ENCODE measurements at places on chromosomes 4 and X.

GRCh38 chr4:38133711-38134480, 173.7 kb downstream of the PTTG2 start:
- no peak for DNase-seq

DNA sequence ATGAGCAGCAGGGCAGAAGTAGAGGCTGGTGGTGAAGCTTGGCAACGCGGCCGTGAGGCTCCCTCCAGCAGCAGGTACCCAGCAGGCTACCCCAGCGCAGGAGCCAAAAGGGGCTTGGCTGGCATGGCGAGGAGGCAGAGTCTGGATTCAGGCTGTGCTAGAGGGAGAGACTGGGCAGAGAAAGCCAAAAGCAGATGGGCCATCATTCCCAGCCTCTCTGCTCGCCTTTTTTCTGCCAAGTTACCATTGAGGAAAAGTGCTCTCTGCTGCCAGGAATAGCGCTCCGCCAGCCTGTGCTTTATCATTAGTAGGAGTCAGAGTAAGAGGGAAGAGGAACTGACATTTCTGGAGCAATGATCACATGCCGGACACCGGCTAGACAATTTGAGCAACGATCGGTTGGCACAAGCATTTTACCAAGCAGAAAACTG, 28.7 kb upstream of the MAP3K15 start:
- DNase-seq: no peak

GRCh38 chrX:72268597-72269365, 8.3 kb downstream of the RPS4X start:
- no peak for DNase-seq

GRCh38 chrX:120262859-120263708, 12.5 kb downstream of the ZBTB33 start:
- DNase-seq: no peak

- no peak for DNase-seq
These were observed 78.3 kb downstream of the FHDC1 start for GRCh38 chr4:153014460-153014859.

- no peak for DNase-seq
These were observed 73.9 kb downstream of the HDAC8 start for GRCh38 chrX:72498782-72499181.

DNA sequence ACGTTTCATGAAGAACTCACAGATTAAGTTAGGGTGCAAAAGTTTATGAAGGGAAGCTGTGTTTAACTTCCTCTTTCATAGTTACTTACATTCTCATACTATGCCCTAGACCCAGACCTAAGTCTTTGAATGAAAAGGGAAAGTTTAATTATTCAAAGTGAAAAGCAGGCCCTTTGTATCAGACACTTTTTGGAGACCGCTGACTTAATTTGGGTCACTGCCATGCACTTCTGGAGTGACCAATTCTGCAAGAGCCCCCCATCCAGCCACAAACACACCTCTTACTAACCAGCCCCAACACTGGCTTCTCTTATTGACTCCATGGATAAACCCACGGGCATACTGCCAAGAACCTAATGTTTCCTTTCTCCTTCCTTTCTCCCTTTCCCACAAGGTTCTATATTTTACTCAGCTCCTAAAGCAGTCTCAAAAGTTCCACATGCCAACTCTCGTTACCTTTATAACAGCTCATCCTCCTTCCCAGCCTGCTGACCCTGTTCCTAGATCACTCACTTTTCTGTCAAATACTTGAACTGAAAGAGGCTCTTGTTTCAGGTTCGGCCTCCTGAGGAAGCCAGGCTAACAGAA, 34.5 kb downstream of the ABCE1 start:
- no peak for DNase-seq

GRCh38 chrX:24243188-24243587, 70.7 kb downstream of the SUPT20HL2 start:
- no peak for DNase-seq

DNA sequence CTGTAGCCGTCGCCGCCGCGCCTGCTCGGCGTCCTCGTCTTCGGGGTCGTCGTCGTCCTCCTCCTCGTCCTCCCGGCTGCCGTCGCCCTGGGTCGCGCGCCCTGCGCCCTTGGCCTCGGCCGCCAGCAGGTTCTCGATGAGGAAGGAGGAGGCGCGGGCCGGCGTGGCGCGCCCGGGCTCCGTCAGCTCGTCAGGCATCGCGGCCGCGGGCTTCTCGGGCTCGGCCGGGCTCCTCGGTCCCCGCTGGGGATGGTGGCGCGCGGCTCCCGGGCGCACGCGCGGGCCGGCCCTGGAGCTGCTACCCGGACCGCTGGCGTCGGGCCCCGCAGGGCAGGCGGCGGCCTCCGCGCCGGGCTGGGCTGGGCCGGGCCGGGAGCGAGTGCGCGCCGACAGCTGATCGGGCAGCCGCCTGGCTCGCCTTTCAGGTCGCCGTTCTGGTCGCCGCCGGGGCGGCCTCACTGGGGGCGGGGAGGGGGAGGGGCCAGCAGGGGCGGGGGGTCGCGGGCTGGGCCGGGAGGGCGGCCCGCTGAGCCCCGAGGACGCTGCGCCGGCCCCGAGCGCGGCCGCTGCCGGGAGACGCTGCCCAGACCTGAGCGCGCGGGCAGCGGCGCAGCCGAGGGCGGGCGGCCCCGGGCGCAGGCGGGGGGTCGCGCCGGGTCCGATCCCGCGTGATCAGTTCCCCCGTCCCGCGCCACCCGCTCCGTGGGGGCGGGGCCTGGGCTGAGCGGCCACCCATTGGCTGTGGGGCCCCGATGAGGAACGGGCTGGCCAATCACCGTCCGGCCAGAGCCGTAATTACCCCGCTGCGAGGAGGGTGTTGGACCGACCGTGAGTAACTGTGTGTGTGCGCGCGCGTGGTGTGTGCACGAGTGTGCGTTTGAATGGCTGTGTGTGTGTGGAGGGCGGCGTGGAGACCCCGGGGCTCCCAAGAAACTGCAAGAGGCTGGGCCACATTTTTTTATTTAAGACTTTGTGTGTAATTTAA, at the start of gene HMX1:
TSS of gene HMX1 (minus strand) at position 423 of the 985 bp plus-strand sequence. CDS start at position 198, 225 bp downstream.
- peak; percentile 78 for DNase-seq

- DNase-seq: no peak
These were observed 20.2 kb upstream of the CHRNA9 start for GRCh38 chr4:40314951-40315350.

GRCh38 chr4:154416190-154416547, 75.4 kb downstream of the DCHS2 start:
- peak; percentile 58 for DNase-seq

GRCh38 chr4:105194328-105195231, 47.9 kb downstream of the TET2 start:
- no peak for DNase-seq

DNA sequence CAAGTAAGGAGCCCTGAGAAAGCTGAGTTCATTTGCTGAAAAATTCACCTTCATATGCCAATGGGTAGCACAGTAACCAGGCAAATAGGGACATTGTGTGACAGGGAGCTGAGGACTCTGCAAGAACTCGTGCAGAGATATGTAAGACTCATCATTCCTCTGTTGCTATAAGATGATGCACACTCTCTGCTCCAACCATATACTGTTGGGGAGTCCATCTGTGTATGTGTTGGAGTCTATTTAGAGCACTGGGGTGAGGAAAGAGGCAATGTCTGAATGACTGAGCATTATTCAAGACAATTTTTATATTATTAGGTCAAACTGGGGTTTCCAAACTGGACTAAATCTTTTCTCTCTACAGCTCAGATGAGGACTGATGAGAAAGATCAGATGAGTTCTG, 100.4 kb downstream of the QRFPR start:
- DNase-seq: no peak

GRCh38 chr4:152735906-152736305, 43.6 kb downstream of the TIGD4 start:
- no peak for DNase-seq

- DNase-seq: no peak
These were observed 553.2 kb upstream of the FAT1 start for GRCh38 chr4:187276736-187277408.

GRCh38 chrX:40663880-40664630, 16.7 kb upstream of the CXorf38 start:
- DNase-seq: peak; percentile 8

DNA sequence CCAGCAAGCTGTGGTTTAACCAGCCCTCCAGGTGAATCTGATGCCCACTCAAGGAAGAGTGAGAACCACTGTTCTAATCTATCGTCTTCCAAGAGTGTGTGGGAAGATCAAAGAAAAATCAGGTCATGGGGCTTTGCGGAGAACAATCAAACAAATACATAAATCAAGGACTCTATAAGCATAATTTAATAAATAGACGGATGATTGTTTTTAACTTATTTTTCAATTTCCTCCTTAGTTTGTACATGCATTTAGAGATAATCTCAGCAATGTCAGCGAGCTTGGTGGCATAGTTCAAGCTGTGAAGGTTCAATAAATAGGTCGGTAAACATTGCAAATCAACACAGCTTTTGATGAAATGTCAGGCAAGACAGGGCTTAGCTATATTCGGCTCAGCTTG, 84.9 kb downstream of the DMD start:
- DNase-seq: no peak

- no peak for DNase-seq
These were observed 353.9 kb downstream of the GRID2 start for GRCh38 chr4:92657695-92658094.

DNA sequence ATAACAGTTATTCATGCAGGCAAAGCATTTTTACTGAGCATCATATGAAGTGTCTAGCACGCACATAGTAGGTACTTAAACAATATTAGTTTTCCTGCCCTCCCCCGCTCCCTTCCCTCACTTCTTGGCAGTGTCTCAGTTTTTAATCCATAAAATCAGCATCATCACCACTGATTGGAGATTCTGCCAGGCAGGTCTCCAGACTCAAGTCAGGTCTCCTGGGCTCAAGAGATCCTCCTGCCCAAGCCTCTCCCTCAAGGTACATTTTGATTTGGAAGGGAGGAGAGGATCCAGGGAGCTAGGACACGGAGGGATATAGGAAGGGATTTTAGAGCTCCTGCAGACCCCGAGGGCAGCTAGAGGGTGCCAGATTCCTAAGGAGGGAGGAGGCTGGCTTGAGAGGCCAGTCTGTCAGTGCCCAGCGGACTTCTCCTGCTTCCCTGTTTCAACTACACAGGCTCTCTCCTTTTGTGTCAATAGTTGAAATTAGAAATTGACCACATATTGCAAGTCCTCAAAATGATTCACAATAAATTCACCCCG, 4.4 kb upstream of the FAT1 start:
- peak; percentile 29 for DNase-seq

GRCh38 chr4:7196736-7197135, 4.4 kb downstream of the SORCS2 start:
- DNase-seq: no peak

GRCh38 chr4:147640331-147640730, 23.1 kb downstream of the TMEM184C start:
- DNase-seq: no peak

DNA sequence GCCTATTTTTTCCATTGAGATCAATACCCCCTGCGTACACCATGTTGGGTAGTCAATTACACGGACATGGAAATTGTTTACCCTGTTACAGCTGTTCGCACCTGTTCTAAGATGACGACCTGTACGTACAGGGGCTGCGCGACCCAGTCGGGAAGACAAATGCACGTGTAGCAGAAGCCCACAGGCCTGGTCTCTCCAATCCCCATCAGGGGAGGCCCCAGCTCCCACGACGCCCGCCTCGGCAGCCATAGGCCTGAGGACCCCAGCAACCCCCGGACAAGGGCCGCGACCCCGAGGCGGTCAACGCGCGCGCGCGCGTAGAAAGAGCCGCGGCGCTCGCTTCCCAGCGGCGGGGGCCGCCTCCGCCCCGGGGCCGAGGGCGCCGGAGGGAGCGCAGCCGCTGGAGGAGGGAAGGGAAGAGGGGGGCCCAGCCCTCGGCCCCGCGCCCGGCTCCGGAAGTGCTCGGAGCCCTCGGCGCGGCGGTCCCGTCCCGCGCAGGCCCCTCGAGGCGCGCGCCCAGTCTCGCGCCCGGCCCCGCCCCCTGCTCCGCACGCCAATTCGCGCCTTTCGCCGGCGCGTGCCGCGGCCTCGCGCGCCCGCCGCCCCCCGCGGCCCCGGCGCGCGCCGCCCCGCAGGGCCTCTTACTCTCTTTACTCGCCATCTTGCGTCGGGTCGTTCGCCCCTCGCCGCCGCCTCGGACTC, 618 bp downstream of the RBBP7 start:
- DNase-seq: peak; percentile 80

DNA sequence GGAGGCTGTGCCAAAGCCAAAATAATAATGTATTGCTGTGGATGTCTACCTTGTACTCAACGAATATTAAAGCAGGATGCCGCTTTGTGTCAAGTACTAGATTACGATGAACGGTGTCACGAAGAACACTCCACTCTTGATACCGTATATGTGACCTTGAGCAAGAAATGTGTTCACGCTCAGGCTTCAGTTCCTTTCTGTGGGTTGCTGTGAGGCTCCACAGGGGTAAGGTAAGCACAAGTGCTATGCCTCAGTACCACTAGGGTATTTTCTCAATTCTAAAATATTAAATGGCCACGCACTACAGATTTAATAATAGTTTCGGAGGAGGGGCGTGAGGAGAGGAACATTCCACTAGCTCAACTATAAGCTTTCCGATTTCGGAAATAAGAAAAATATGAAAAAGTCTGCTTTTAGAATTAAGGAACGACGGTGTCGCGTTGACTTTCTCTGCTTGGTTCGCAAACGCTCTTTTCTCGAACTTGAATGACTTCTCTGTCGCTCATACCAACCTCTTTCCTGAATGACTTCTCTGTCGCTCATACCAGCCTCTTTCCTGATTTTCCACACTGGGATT, 607 bp upstream of the SCOC start:
- DNase-seq: no peak

- no peak for DNase-seq
These were observed 82.8 kb upstream of the CTSO start for GRCh38 chr4:156036496-156036895.

GRCh38 chr4:3689576-3690550, 76.3 kb upstream of the ADRA2C start:
- no peak for DNase-seq

- no peak for DNase-seq
These were observed 65.1 kb downstream of the ENPEP start for GRCh38 chr4:110540982-110541451.

GRCh38 chr4:150579551-150580234, 2.3 kb upstream of the MAB21L2 start:
- peak; percentile 65 for DNase-seq

DNA sequence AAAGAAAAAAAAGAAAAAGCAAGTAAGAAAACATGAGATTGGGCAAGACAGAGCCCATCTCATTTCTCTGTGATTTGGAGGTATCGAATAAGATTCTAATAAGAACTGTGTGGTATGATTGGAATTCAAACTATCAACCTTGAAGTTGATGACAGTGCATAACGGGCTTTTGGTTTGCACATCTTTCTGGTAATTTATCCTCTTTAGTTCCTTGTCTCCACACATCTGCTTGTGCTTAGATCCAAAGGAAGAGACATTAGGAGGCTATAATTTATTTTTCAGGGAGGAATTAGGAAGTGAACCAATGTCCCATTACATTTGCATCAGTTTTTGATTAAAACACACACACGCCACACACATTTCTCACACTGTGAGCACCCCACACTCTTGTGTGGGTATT, 149.9 kb downstream of the ARSF start:
- DNase-seq: no peak

GRCh38 chr4:8305851-8306471, 36.4 kb downstream of the HTRA3 start:
- DNase-seq: no peak

- DNase-seq: no peak
These were observed 74.6 kb upstream of the SH3RF1 start for GRCh38 chr4:169345316-169345721.

GRCh38 chr4:88008743-88009171, 1.3 kb downstream of the PKD2 start:
- no peak for DNase-seq
